ENCODE measurements at places on chromosomes 2 and 18.

DNA sequence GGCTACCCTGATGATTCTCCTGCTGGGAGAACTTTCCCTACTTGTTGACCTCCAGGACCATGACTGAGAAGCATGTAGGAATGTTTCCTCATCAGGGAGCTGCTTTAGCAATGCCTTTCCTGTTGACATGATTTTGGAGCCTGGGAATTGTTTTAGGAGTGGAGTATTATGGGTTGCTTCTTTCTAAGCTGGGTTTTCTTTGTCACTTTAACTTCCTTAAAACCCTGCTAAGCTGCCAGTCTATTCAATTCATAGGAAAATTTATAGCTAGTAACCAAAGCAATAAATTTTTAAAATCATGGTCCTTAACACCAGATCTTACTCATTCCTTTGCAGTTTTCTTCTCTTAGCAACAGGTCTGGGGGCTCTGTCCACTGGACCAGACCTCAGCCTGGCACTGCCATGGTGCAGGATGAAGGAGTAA lies 125.6 kb upstream of the TACR1 start:
- no peak for DNase-seq

GRCh38 chr18:25236736-25237135 lies 115.2 kb downstream of the ZNF521 start:
- no peak for DNase-seq

GRCh38 chr2:205769879-205770278 lies 87.6 kb downstream of the NRP2 start:
- DNase-seq = no peak

DNA sequence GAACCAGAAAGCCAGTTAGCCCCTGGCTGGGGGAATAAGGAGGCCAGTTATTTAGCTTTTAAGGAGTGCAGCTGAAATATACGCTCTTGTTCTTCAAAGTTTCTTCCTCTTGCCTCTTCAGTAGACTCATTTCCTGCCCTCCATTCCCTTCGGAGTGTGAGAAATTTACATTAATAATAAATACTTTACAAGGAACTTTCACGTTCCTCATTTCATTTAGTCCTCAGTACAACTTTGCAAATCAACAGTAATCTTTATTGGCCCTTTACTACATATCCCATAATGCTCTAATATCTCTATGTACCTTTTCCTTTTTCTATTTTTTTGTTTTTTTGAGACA lies 15.6 kb downstream of the PLCD4 start:
- DNase-seq = no peak

GRCh38 chr18:12595571-12596255 lies 62.2 kb downstream of the SPIRE1 start:
- DNase-seq = no peak

GRCh38 chr2:220166616-220167015 lies 539.2 kb downstream of the SLC4A3 start:
- DNase-seq = no peak

GRCh38 chr2:227415538-227416424 lies 28.0 kb upstream of the SCYGR1 start:
- DNase-seq = no peak

- peak; percentile 13 for DNase-seq
Observed at GRCh38 chr2:147845411-147845971, 662 bp downstream of the ACVR2A start.

GRCh38 chr2:23418461-23418911 lies 33.5 kb downstream of the KLHL29 start:
- no peak for DNase-seq
